ENCODE measurements at places on chromosomes 4 and X. TPM values are rescaled to one million over a fixed set of nuclear protein-coding genes. Genes with fewer than 3 reads are reported as not detected.

Gene PNMA6F
- not detected for total RNA-seq

DNA sequence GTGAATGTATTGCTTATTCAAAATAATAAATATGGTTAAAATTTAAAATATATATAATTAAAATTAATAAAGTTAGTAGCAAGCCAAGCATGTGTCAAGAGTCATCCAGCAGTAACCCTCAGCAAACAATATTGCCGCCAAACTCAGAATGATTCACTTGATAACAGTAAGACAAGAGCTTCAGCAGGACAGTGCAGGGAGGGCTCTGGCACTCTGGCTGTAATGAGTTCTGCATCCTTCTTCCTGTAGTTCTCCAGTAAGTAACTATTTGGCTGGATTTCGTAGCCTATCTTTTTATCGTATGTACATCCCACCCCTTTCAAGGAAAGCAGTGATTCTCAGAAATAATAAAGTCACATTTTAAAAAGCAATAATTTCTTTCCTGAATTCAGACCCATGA lies 17.6 kb downstream of the OTUD6A start:
- no peak for DNase-seq

Gene TMEM271
- not detected for total RNA-seq

- DNase-seq = no peak
Measured at GRCh38 chr4:88078579-88078978, 71.1 kb downstream of the PKD2 start.

Gene DDIT4L
- not detected for total RNA-seq

DNA sequence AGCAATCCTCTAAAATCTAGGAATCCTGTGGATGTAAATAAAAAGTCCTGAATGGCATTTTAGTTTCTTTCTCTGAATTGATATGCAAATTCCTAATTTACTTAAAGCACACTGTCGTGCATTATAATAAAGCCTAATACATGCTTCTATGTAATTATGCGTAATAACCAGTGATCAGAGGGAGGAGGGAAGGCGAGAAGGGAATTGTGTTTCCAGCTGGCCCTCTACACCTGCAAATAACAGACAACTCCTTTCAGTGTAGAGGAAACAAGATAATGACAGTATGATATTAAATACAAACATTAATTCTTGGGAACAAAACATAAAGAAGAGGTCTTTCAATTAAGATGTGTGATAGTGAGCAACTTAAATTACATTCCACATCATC lies 419.6 kb upstream of the LCORL start:
- no peak for DNase-seq

Gene FGF5
- not detected for total RNA-seq

Gene PCDH7
- not detected for total RNA-seq

Gene MUC7
- total RNA-seq = not detected

Gene GUCY1A1
- total RNA-seq = 0.14 TPM

Gene HHIP
- total RNA-seq = not detected

Gene AFF1
- total RNA-seq = 31.5 TPM
